ENCODE measurements at places on chromosomes 11 and 22.

DNA sequence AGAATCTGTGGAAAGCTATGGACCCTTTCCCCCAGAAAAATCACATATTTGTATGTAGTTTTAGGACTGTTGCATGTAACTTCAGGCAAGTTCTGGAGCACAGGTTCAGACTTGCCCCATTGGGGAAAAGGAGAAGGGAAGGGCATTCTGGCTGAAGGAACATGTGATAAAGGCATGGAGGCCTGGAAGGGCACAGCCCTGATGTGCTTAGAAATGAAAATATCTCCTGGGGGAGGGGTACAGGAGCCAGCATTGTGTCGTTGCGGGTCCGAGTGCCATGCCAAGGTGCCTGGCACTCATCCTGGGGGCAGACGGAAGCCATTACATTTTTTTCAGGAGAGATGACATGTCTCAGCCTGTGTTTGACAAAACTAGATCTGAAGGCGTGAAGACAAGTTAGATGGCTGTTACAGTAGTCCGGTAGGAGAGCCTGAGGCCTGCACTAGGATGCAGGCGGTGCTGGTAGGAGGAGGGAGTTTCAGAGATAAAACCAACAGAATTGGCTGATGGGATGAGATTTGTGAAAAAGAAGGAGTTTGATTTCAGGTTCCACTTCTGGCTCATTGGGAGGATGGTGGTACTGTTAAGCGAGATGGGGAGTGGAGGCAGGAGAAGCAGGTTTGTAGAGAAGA, 96.9 kb downstream of the TEAD1 start:
- DNase-seq: no peak

GRCh38 chr11:84497981-84498411, 1129.1 kb downstream of the DLG2 start:
- DNase-seq: no peak

- DNase-seq: no peak
These were observed 26.2 kb downstream of the MCM5 start for GRCh38 chr22:35425971-35426800.

DNA sequence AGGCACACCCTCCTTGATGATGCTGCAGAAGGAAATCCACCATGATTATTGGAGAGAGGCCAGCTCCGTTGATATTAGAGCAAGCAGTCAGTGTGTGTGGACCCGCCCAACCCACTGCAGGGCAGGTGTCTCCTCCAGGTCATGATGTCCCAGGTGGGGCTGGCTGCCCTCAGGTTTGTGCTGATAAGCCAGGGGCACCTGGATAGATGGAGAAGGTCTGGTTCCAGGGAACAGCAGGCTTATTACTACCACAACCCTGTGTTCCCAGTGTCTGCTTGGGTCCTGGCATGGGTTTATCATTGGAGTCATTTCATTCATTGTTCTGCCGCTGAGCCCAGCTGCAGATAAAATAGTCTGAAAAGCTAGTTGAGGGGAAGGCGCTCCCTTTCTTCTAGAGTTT, 181.1 kb upstream of the NECTIN1 start:
- DNase-seq: no peak

GRCh38 chr22:39724390-39724789, 153.8 kb downstream of the CACNA1I start:
- DNase-seq: no peak

GRCh38 chr11:133506023-133506422, 26.3 kb downstream of the OPCML start:
- no peak for DNase-seq

GRCh38 chr11:2644844-2645778, 54.7 kb downstream of the KCNQ1OT1 start:
- DNase-seq: no peak

DNA sequence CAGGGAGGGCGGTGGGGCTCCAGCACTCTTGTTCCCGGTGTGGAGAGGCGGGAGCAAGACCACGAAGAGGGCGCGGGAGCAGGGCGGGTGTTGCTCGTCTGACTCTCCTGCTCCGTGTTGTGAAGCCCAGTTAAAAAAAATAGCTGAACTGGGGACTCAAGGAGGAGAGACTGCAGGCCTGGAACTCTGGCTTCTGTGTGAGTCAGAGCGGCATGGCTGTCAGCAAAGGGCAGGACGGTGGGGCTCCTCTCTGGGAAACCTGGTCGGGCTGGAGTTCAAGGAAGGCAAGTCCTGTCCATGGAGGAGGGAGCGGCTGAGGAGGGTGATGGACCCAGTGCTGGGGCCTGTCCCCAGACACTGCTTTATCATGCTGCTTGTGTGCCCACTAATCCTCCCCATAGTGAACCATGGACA, 152.3 kb downstream of the FEZ1 start:
- no peak for DNase-seq

DNA sequence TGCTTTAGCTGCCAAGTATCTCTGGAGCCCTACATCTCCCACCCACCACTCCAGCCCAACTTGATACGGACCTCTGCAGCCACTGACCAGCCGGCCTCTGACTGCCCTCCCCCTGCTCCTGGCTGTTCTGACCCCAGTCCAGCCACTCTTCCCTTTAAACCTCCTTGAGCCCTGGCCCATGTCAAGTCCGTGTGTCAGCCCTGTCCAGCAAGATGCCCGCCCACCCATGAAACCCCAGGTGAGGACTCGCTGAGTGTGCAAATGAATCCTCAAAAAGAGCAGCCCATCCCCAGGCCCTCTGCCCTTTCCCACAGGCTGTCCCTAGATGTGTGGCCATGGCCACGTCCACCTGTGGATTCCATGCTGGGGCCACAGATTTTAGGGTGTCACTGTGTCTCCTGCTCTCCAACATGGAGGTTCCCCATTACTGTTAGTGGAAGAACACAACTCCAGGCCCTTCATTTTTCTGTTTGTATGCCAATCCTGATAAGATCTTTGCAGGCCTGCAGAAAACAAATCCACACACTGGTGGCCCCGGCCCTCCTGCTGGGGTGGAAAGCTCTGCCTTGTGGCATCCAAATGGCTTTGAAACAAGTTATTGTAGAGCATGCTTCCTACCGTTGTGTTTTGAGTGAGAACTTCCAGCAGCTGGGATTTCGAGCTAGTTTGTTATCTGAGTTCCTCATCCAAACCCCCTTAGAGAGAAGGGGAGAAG, 22.7 kb upstream of the ADORA2A start:
- no peak for DNase-seq

DNA sequence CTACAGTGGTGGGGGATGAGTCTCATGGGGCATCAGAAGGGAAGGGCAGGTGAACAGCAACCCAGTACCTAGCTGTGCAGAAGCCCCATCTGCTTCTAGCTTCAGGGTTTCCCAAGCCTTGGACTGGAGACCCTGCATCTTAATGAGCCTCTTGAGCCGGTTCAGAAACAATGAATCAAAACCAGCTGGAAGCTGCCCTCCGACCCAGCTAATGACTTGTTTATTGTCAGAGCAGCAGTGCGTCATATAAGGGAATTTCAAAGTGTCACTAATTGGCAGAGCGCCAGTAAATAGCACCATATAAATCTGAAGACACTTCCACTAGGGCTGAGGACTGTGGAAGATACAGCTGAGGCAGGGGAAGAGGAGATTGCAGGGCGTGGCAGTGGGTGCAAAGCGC, 57.5 kb downstream of the RPUSD4 start:
- DNase-seq: no peak

DNA sequence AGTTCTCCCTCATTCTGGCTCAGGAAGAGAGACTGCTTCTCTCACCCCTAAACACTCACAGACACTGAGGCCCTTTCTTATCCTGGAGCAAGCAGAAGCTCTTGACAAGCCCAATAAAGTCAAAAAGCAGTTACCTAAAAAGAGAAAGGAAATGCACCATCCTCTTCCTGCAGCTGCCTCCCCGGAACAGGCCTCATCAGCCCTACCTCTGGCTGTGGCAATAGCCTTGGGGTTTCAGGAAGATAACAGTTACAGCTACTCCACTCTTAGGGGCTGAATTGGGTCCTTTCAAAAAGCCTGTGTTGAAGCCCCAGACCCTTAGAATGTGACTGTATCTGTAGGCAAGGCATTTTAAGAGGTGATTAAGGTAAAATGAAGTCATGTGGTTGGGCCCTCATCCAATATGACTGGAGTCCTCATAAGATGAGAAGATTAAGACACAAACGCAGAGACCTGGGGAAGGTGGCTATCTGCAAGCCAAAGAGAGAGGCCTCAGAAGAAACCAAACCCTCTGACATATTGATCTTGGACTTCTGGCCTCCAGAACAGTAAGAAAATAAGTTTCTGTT, 3.5 kb upstream of the LGALS12 start:
- DNase-seq: no peak

GRCh38 chr22:26550498-26551033, 38.3 kb upstream of the TFIP11 start:
- no peak for DNase-seq

- no peak for DNase-seq
These were observed 386.6 kb downstream of the BUD13 start for GRCh38 chr11:116386118-116386699.

GRCh38 chr11:34823197-34823596, 93.0 kb downstream of the APIP start:
- DNase-seq: no peak

- no peak for DNase-seq
These were observed 109.9 kb upstream of the CADM1 start for GRCh38 chr11:115613986-115614632.

- DNase-seq: peak; percentile 35
These were observed 28.3 kb upstream of the WNT11 start for GRCh38 chr11:76234416-76235232.

GRCh38 chr11:5486003-5486402, 2.5 kb upstream of the OR52D1 start:
- DNase-seq: no peak

DNA sequence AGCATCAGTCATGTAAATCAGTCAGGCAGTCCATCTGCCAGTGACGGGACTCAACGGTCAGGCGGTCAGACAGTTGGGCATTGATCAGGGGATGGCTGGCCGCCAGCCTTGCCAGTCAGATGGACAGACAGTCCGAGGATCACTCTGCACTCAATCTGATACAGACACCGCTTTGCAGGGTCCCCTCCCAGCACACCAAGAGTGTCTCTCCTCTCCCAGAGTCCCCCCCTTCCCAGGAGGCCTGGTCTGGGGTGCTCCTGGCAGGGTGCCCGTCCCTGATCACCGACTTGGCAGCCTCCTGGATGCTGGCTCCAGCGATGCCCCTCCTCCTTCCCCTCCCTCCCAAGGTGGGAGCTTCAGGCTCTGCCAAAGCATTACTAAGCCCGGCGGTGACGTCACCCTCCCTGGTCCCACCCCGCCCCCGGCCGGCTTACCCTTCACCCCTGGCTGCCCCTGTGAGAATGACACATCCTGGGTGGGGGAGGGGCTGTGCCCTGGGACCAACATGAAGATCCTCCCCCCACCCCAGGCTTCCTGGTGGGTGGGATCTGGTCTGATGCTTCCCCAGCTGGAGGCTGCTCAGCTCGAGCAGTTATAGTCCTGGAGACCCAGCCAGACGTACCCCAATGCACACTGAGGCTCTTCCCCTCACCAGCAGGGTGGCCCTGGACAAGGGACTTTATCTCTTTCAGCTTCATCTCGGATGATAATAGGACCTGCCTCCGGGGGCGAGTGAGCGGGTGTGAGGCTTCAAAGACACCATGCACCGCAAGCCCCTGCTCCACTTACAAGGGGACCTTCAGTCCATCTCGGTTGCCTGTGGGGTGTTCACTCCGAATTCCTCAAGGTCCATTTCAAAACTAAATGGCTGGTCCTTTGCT, 69.2 kb downstream of the CD82 start:
- DNase-seq: no peak

DNA sequence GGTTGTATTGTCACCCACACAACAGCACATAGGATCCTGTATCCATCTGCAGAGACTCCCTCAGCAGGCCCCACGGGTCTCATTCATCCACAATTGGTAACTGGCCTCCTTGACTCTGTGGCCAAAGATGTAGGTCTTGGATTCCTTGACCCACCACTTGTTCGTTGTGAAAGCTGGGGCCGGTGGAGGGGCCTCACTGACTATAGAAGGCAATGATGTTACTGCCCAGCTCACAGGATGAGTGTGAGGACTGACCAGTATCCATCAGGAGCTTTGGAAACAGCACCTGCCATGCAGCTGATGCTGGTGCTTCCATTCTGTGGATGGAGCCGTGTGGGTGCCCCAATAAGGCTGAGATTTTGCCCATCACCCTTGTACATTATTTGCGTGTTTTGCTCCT, 615.7 kb downstream of the BRD1 start:
- DNase-seq: no peak

DNA sequence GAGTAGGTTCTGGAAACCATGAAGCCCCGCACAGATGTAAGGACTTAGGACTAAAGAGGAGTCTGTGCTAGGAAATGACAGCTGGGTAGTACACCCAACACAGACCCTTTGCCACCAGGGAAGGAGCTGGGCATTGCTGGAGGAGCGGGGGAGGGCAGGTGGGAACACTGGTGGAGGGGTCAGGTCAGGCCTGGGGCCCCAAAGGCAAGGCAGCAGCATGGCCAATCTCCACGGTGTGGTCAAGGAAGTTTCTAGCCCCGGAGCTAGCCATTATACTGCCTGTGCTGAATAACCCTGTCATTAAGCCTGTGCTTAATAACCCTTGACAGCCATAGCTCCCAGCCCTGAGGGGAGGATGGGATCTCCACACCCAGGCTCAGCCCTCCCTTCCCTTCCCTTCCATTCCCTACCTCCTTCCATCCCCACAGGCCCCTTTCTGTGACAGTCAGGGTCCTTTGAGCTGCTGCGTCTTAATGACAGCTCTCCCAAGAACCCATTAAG, 2.1 kb downstream of the TMPRSS4 start:
- no peak for DNase-seq

DNA sequence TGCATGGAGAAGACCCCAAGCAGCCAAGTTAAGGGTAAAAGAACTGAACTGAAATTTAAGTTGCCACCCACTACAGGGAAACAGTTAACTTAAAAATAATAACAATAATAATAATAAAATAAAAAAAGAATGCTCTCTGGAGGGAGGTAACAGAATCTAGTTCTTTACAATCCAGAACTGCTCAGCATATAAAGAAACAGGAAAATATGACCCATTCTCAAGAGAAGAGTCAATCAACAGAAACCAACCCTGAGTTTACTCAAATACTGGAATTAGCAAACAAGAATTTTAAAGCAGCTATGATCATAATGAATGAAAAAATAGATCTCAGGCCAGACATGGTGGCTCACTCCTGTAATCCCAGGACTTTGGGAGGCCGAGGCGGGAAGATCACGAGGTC, 53.8 kb downstream of the DENND5A start:
- DNase-seq: no peak

GRCh38 chr11:77517226-77517625, 43.3 kb upstream of the PAK1 start:
- DNase-seq: no peak

DNA sequence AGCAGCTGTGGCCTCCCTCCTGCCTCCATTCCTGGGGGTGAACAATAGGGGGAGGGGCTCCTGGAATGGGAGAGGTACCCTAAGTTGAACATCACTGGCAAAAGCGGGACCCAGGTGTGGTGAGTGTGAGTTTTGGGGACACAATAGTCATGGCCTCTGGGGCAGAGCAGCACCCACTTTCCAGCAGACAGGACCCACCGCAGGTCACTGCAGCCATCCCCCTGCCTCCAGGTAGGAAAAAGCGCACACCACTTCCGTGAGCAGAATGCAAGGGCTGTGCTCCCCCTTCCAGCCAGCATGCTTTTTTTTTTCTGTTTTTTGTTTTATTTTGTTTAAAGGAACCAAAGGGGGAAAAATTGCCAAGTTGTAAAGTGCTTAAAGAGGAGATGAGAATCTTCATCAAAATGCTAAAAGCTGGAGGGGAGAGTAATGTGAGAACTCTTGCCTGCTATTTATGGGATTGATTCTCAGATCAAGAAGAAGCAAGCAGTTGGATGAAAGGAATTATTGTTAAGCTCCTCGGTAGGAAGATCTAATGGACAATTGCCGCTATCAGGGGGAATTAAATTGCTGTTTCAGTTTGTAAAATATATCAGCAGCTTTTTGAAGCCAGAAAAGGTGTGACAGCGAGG, 152.9 kb downstream of the FEZ1 start:
- no peak for DNase-seq
